HuH-7.5 (cell line): ENCODE measurements at places on chromosomes 6 and 20.

DNA sequence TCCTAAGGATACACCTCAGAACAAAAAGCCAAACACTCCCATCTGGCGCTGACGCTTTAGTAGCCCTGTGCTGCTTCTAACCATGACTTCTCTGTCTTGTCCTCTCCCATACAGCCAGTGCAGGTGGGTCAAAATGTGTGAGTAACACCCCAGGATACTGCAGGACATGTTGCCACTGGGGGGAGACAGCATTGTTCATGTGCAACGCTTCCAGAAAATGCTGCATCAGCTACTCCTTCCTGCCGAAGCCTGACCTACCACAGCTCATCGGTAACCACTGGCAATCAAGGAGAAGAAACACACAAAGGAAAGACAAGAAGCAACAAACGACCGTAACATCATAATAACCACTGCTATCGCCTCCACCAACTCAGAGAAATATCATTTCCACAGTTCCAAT is 1.4 kb downstream of the DEFB132 start:
- DNase-seq = peak; percentile 43

GRCh38 chr20:59006864-59007664 is at the start of gene CTSZ:
TSS of gene CTSZ (minus strand) at chr20:59007254. CDS start at chr20:59007128, 126 bp downstream.
- DNase-seq = peak; percentile 88

- DNase-seq = no peak
Measured at GRCh38 chr20:3970016-3970415, 45.3 kb downstream of the RNF24 start.

DNA sequence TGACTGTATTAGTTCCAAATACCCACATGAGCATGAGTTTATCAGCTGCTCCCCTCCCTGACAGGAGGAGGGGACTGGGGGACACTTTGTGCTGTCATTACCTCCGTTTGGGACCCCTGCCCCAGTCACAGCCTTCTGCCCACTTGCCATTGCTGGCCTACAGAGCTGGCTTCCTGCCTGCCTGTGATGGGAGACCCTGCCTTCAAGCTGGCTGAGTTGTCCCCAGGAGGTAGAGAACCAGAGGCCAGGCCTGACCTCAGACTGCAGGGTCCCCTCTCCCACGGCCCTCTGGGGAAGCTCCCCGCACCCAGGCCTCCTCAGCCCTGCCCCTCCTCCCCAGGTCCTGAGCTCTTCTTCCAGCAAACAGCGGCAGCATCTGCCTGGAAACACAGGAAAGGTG is 105.5 kb downstream of the JPH2 start:
- DNase-seq = no peak

DNA sequence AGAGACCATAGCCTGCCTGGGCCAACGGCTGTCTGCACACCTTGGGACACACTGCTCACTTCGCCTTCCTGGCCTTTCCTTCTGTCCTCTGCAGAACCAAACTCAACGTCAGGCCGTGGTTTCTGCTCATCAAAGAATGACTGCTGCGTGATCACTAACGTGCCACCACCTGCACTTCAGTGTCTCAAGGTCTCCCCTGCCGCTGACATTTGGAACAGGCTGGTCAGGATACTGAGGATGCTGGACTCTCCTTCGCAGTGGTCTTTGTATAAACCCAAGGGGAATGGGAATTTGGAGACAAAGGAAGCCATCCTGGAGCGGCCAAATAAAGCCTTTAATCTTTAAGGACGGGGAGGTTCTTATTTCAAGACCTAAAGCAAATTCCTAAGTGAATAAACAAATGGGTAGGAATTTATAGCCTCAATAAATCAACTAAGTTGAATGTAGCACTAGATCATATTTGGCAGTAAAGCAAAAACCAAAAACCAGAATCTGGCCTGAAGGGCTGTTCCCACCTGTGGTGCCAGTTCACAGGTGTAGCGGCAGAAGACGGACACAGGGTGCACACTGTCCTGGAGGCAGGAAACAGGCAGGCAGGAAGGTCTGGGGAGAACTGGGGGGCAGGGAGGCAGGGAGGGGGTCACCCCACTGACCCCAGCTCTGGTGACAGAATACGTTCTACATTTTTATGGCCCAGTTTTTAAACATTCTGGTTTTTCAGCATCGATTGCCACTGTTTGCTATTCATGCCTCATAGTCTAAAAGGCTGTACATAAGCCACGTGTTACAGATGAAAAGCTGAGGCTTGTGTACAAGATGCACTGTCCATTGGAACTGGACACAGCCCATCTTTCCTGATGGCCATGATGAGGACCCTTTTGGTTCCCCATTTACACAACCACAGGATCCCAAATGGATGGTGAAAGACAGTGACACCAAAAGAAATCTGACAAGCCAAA is 36.6 kb downstream of the ABHD12 start:
- no peak for DNase-seq

DNA sequence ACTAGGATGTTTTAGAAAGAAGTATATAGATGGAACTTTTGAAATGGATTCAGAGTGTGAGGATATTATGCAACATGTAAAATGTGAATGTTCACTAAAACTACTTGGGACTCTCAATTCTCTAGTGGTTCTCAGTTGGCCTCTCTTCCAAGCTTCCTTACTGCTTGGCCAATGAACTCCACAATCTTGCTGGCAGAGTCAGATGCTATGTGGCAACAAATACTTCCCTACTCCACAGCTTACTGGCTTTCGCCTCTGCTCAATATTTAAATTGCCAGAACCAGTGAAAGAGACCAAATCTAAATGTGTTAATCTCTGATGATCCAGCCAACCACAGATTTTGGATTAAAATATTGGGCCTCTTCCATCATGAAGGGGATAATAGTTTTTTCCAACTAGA is 138.4 kb downstream of the HTR1B start:
- no peak for DNase-seq
